ENCODE measurements at places on chromosomes 11 and 22.

- no peak for DNase-seq
These were observed 3.6 kb downstream of the CCDC85B start for GRCh38 chr11:65894034-65894591.

DNA sequence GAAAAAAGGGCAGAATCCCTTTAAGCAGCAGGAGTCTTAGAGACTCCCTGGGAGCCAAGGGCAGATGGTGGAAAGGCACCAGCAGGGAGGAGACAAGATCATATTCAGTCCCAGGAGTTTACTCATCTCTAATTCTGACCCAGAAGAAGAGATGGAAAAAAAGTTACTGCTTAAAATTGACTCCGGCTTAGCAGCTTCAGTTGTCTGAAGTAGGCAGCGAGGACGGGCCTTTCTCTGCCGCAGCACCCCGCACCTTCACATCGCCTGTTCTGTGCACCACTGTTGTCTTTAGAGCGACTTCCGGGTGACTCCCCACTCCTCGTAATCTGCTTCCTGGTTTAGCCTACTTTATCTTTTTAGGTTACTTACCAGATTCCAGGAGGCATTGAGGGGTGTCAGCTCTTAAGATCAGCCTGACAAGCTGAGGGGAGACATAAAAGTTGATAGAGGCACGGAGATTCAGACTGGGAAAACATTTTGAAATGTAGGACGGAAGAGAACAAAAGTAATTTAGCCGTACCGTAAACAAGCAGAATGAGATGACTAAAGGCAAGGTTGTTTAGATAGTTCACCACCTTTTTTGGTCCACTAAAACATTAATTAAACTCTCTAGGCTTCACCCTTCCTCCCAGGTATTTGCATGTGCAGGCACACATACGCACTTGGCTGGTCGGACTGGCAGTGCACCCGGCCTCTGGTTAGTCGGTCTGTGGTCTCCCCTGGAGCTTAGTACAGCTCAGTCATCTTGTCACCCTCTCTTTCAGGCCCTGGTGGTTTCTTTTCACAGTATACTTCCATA is 74.3 kb downstream of the CECR2 start:
- no peak for DNase-seq

DNA sequence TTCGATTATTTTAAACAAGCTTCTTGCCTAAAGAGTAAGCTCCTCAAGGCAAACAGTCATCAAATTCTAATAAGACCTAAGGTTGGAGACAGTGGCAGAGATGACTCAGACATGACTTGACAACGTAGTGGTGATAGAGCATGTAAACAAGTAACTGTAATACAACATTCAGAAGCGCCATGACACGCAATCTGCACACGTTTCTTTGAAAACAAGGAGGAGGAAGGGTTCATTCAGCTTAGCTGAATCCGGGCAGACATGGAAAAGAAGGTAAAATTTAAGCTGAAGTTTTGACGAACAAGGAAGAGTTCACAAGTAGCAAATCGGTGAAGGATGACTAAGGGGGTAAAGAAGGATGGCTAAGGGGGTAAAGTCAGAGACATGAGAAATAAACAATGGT is 152.4 kb upstream of the ZC3H12C start:
- no peak for DNase-seq

GRCh38 chr11:72471005-72471898 is 36.9 kb upstream of the CLPB start:
- peak; percentile 73 for DNase-seq

DNA sequence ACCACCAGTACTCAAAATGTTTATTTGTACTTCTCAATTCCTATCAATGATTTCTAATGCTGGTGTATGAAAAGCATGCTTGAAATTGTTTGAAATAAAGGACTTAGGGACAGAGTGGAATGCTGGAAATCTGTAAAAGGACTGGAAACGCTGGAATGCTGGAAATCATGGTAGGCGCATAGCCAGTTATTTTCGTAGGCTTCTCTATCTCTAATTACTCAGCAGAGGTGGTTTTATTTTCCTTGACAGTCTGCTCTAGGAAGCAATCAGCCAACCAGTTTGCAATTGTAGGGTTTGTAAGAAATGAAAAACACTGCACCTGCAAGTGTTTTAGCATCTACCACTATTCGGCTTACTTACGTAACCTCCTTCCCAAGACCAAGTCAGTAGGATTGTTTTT is 788 bp downstream of the LIN7C start:
- no peak for DNase-seq

- no peak for DNase-seq
These were observed 530.6 kb downstream of the MN1 start for GRCh38 chr22:27270818-27271510.

- peak; percentile 46 for DNase-seq
These were observed 13.8 kb downstream of the ADA2 start for GRCh38 chr22:17205432-17205831.

GRCh38 chr11:115959081-115959486 is 454.9 kb upstream of the CADM1 start:
- no peak for DNase-seq

DNA sequence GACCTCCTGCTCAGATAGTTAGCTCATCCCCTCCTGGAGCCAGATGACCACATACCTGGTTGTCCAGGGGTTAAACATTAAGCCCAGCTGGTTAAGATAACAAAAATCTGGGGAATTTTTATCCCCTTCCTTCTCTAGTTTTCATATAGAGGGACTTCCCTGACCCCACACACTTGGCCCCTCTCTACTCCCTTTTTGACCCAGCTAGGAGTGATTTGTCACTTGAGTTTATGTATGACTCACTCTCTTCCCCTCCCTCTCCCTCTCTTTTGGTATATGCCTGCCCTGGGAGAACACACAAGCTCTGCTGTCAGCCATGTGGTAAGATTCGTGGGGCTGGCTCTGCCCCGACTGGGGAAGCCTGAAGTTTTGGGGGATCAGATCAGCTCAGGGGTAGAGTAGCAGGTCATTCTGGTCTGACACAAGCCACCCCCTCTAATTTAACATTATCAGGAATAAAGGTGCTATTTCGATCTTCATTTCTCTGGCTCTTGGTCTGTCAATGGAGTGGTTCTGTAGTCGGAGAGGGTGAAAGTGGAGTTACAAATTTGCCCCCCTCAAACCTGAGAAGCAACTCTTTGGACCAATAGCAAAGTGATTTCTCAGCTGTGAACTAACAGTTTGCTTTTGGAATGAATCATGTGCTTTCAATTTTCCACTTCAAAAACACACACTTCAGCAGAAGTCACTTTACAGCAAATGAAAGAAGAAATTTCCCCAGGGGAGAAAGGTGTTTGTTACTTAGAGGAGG is 415.3 kb upstream of the CADM1 start:
- no peak for DNase-seq

GRCh38 chr22:19548964-19549363 is 24.8 kb upstream of the CLDN5 start:
- DNase-seq = no peak

- no peak for DNase-seq
These were observed 140.0 kb downstream of the CHST1 start for GRCh38 chr11:45525393-45525792.

DNA sequence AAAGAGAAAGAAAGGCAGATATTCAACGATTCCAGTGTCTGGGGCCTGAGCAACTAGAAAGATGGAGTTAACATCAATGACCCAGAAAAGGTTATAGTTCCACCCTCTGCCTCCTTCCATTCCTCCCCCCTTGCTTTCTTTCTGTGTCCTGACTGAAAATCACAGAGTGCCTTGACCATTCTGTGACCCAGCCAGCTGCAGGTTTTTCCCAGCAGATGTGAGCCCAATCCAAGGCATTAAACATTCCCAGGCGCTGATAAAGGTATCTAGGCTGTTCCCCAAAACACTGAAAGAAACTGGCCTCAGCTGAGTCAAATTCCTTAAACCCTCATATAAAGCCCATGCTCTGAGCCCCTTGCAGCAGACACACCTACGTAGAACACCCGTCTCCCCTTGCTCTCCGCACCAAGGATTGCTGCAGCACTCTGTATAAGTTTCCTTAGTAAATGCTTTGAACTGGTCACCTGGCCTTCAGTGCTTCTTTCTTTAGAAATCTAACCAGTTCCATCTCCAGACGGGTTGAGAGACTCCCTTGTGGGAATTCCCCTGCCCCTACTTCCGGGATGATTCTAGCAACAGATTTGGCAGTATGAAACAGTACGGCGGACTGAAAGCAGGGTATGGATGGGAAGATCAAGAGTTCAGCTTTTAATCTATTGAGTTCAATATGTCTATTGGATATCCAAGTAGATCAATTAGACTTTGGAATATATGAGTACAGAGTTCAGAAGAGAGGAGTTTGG is 48.8 kb upstream of the ZC3H12C start:
- no peak for DNase-seq

DNA sequence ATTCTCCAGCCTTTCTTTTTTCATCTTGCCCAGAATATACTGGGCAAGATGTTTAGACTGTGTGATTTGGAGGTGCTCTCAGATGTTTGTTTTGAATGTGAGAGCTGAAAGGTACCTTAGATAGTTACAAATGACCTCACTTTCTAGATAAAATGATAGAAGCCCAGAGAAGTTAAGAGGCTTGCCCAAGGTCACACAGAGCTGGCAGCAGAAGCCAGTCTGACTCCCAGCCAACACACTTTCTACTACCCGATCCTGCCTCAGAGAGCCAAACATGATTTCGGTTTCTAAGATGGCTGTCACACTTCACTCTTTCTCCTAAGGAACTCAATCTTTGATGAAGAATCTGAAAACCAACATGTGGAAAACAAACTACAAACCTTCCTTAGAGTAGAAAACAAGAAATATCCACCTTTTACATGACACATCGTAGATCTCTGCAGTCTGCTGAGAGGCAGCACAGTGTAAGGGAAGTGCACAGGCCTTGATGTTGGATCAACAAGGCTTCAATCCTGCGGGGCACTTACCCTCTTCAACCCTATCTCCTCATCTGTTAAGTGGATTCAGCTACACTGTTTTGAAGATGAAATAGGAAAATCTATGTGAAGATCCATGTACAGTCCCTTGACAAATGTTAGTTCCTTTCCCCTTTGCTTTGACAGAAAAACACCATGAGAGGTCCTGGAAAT is 58.6 kb downstream of the SYTL2 start:
- no peak for DNase-seq

GRCh38 chr11:85737738-85738137 is 51.7 kb upstream of the CCDC89 start:
- no peak for DNase-seq

DNA sequence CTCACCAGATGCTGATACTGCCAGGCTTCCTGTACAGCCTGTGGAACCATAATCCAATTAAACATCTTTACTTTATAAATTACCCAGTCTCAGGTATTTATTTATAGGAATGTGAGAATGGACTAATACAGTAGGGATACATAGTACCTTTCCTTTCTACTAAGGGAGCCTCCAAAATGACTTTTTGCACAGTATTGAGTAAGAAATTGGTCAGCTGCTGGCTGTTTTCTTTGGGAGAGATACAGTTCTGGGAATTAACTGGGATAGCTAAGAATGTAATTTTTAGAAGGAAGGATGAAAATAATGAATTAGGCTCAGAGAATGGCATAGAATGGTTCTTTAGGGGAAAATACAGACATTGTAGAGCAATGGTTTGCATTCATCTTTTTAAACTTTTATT is 426.0 kb upstream of the DDI1 start:
- no peak for DNase-seq

- no peak for DNase-seq
These were observed 206.3 kb upstream of the BLID start for GRCh38 chr11:122322329-122322728.

DNA sequence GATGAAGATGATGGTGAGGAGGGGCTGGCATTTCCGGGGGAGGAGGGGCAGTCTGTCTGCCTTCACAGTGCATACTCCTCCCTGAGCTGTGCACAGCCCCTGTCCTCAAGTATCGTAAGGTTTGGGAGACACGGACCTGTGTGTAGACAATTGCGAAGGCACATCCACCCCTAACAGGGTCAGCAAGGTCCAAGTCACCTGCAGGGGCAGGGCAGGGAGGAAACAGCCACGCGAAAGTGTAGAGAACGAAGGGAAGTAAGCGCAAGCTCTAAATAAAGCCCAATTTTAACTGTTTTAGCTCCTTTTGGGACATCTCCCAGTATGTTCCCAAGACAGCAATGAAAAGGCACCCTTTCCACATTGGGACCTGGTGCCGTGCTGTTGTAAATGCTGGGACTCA is 448.2 kb downstream of the TBC1D22A start:
- DNase-seq = no peak

GRCh38 chr22:50294319-50294656 is 13.2 kb downstream of the PLXNB2 start:
- DNase-seq = no peak

GRCh38 chr11:59600636-59601035 is 14.9 kb downstream of the OSBP start:
- no peak for DNase-seq

- DNase-seq = no peak
These were observed 6.7 kb upstream of the TPP1 start for GRCh38 chr11:6625832-6626420.

GRCh38 chr11:79086056-79086455 is 354.8 kb downstream of the TENM4 start:
- no peak for DNase-seq

GRCh38 chr11:68012843-68013610 is 2.9 kb downstream of the ALDH3B1 start:
- DNase-seq = no peak

DNA sequence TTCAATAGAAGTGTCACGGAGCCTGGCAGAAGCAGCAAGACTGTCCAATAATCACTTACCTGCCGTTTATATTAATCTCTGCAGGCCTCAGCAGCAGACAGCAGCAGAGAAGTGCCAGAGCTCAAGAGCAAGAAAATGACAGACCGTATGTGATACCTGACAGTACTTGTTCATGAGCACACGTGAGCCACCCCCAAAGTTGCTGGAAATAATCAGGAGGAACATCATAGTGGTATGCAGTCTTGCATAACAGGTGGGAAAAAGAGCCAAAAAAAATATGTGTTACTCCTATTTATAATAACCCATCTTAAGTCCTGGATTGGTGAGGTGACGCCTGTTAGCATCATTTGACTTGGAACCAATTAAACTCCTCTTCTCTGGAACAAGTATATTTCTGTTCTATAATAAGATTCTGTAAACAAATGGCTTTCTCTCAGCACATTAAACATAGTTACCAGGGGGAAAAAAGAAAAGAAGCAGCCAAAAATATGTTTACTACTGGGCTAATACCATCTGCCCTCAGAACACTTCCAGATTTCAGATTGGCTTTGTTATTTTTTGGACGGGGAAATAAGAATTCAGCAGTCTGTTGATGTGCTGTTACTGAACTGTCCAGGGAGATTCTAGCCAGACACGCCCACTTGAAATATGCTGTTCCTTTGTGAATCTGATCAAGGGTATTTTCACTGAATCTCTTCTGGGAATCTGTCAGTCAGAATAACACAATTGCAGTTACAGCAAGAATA is 7.9 kb upstream of the SLN start:
- no peak for DNase-seq

DNA sequence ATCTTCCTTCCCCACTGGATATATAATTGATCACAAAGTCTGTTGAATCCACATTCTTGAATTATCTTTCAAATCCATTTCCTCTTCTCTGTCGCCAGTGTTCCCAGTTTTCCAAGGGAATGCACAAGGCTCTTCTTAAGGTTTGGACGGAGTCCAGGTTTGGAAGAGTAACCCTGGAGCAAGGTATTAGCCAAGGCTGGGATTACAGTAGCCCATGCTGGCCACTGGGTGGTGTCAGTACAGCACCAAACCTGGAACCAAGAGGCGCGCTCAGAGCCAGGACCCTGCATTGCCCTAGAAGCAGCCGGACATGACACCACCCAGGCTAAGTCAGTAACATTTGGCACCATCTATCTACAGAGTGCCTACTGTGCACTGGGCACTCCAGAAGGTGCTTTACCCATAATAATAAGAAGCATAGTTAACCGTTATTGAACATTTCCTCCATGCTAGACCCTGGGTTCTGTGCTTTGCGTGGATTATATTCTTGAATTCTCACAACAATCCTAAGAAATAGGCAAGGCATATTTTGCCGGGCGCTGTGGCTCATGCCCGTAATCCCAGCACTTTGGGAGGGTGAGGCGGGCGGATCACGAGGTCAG is 48.0 kb upstream of the CLPB start:
- no peak for DNase-seq

All from CD4-positive, CD25-positive, alpha-beta regulatory T cell (primary cell).